CD4-positive, CD25-positive, alpha-beta regulatory T cell (primary cell): ENCODE measurements at places on chromosomes 13 and 19. TPM values are rescaled to one million over a fixed set of nuclear protein-coding genes. Genes with fewer than 3 reads are reported as not detected.

DNA sequence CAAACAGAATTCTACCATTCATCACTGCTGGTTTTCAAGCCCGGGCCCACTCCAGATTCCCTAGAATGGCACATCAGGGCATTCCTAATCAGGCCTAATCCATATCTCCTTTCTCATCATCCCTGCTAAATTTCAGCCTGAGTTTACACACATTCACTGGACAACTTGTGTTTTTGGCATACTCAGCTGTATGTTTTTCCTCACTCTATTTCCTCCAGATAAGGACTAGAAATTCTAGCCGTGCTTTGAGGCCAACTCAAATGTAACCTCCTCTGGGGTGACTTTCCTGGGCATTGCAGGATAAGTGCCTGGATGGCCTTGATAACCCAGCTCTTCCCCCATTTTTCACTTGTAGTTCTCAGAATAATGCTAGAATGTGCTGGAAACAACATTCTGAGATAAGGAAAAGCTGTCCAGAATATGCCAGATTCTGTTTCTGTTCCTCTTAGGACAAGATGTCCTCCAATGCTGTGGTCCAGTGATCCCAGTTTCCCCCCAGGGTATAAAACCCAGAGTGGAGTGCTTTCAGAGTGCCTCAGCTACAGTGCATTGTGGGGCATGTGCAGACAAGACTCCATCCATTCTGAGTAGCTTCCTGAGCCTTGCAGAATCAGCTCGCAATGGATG lies 66.9 kb upstream of the CLDN10 start:
- H3K27me3 ChIP-seq = no peaks in the 10 kb centered on the region
- H3K36me3 ChIP-seq = no peaks in the 10 kb centered on the region
- DNase-seq = no peak
- H3K4me3 ChIP-seq = no peak overlapping the region
- no peaks in the 10 kb centered on the region for H3K4me1 ChIP-seq

GRCh38 chr13:71858647-71859046 lies 8.4 kb downstream of the DACH1 start:
- H3K36me3 ChIP-seq = no peaks in the 10 kb centered on the region
- H3K4me1 ChIP-seq = no peaks in the 10 kb centered on the region
- H3K27ac ChIP-seq = no peak overlapping the region

- no peak overlapping the region for H3K27ac ChIP-seq
- no peaks in the 10 kb centered on the region for H3K4me1 ChIP-seq
- no peaks in the 10 kb centered on the region for H3K36me3 ChIP-seq
- H3K27me3 ChIP-seq = no peaks in the 10 kb centered on the region
These were observed 331.2 kb downstream of the SPRY2 start for GRCh38 chr13:80009760-80010159.

GRCh38 chr13:96781141-96781540 lies 213.1 kb downstream of the OXGR1 start:
- H3K27ac ChIP-seq = no peak overlapping the region
- H3K4me1 ChIP-seq = no peaks in the 10 kb centered on the region
- H3K36me3 ChIP-seq = no peaks in the 10 kb centered on the region

- no peak for DNase-seq
- no peak overlapping the region for H3K27ac ChIP-seq
- no peaks in the 10 kb centered on the region for H3K27me3 ChIP-seq
- H3K4me3 ChIP-seq = no peak overlapping the region
These were observed 472.7 kb downstream of the DIAPH3 start for GRCh38 chr13:59690857-59691500.

GRCh38 chr13:75657111-75657510 lies 21.0 kb downstream of the LMO7 start:
- H3K36me3 ChIP-seq = no peaks in the 10 kb centered on the region
- DNase-seq = no peak
- H3K4me1 ChIP-seq = no peaks in the 10 kb centered on the region
- H3K27ac ChIP-seq = no peak overlapping the region
- no peak overlapping the region for H3K4me3 ChIP-seq

DNA sequence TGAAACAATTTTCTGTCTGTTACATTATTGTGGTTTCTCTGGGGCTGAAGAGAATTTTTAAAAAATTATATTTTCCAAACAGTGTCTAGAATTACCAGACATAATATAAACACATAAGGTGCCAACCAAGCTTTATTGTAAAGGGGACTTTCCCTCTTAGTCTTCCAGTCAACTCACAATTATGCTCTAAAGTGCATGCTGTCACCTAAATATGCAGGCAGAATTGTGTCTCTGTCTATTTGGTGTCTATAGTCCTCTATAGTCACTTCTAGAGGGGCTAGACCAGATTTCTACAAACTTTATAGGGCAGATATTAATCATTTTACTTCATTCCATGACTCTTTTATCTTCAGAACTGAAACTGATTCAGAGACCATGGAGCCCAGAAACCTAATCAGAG lies 12.8 kb downstream of the ZNF254 start:
- H3K4me3 ChIP-seq = no peak overlapping the region
- no peaks in the 10 kb centered on the region for H3K27me3 ChIP-seq
- no peak overlapping the region for H3K27ac ChIP-seq

GRCh38 chr19:39385629-39386411 lies 5.1 kb downstream of the PAF1 start:
- DNase-seq = no peak
- no peaks in the 10 kb centered on the region for H3K27me3 ChIP-seq
- peaks cover 10% of the 10 kb centered on the region for H3K4me1 ChIP-seq
- H3K4me3 ChIP-seq = no peak overlapping the region
- no peak overlapping the region for H3K27ac ChIP-seq

DNA sequence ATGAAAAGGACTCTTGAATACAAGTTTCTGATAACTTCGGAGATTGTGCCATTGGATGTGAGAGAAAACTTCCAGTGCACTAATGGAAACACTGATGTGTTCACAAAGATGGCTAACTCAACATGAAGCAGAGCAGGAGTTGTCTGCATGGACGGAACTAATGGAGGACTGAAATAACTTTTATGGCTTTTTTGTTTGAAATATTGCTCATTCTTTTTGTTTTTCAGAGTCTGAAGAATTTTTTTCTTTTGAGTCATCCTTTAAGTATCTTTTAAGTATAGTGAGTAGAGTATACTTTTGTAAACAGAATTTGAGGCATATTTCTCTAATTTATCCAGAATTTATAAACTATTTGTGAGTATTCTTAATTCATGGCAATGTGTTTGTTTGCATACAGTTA lies 25.7 kb downstream of the CRYL1 start:
- H3K4me3 ChIP-seq = no peak overlapping the region
- no peaks in the 10 kb centered on the region for H3K4me1 ChIP-seq
- H3K27ac ChIP-seq = no peak overlapping the region
- no peaks in the 10 kb centered on the region for H3K27me3 ChIP-seq

DNA sequence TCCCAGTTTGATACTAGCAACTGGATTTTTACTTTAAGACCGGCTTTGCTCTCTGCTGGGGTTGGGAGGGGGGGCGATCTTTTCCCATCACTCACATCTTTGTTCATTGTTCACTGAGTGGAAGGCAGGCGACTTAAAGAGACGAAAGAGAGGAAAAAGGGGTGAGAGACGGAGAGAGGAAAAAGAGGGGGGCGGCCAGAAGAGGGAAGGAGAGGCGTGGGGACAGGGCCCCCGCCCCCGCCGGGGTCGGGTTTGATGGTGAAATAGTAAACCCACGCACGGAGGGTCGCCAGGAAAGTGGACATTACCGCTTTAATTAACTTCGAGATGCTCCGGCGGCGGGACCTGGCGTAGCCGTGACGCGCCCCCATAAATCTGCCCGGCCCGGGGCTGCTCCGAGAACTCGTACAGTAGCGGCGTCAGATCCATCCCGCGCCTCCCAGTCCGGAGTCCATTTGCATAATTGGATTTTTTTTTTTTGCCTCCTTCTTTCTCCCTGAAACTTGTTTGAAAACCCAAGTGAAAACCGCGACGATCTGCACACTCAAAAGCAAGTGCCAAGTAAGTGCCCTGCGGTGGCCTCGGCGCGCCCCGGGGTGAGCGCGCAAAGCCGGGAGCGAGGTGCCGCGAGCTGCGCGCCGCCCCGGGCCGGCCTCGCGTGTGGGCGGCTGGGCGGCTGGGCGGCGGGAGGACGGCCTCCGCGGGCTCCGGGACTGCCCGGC lies 143.9 kb upstream of the ZNF536 start:
- H3K36me3 ChIP-seq = no peaks in the 10 kb centered on the region
- H3K27ac ChIP-seq = no peak overlapping the region
- no peak overlapping the region for H3K4me3 ChIP-seq

DNA sequence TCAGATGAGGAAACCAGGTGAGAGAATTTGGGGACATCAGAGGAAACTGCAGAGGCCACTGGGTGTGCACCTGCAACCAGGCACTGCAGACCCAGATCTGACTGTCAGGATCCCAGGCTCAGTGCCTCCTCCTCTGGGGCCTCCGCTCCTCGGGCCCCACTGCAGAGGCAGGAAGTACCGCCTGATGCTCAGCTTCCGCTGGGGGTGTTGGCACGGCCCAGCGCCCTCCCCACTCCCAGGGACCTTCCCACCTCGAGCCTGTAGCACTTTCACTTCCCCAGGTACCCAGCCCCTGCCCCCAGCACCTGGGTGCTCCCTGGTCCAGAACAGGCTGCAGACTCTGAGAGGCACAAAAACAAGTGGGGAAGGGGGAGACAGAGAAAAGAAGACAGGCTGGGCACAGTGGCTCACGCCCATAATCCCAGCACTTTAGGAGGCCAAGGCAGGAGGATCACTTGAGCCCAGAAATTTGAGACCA lies 1.4 kb upstream of the CD37 start:
- no peaks in the 10 kb centered on the region for H3K27me3 ChIP-seq
- DNase-seq = peak; percentile 83
- peak overlapping the region; percentile 97 for H3K4me3 ChIP-seq
- peak overlapping the region; percentile 85 for H3K27ac ChIP-seq
- peaks cover 10% of the 10 kb centered on the region for H3K36me3 ChIP-seq

- no peaks in the 10 kb centered on the region for H3K4me1 ChIP-seq
- H3K4me3 ChIP-seq = no peak overlapping the region
These were observed 112.2 kb downstream of the IER2 start for GRCh38 chr19:13262450-13262849.

GRCh38 chr13:97316390-97316789 lies 94.3 kb downstream of the MBNL2 start:
- H3K4me3 ChIP-seq = no peak overlapping the region
- H3K27ac ChIP-seq = no peak overlapping the region
- DNase-seq = no peak
- H3K4me1 ChIP-seq = no peaks in the 10 kb centered on the region

- no peak overlapping the region for H3K27ac ChIP-seq
- H3K4me1 ChIP-seq = no peaks in the 10 kb centered on the region
- H3K4me3 ChIP-seq = no peak overlapping the region
- DNase-seq = no peak
- no peaks in the 10 kb centered on the region for H3K36me3 ChIP-seq
These were observed 35.1 kb downstream of the ESD start for GRCh38 chr13:46761866-46762265.

DNA sequence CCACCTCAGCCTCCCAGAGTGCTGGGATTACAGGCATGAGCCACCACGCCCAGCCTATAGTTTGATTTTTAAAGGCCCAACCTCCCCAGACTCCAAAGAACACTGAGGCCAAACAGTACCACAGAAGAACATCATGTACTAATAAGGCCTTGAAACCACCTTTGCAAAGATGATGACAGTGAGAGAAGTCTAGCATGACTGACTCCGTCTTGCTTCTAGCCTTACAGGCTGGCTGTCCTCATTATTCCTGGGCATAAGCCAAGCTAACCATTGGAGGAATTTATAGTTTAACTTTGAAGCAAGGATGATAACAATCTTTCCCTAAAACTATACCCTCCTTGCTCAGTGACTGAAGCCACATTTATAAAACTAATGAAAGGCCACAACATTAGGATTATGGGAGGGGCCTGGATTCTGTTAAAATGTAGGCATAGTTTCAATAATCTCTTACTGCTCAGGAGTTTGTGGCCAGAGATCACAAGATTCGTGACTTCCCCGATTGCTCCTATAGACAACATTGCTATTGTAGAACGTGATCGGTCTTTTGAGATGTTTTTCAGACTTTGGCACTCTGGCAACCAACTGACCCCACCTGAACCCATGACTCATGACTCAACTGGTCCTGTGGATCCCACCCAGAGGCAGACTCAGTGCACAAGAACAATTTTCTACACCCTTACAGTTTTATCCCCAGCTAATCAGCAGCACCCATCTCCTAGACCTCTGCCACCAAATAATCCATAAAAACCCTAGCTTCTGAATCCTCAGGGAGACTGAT lies 17.6 kb downstream of the GPR42 start:
- H3K27me3 ChIP-seq = peaks cover 2% of the 10 kb centered on the region
- DNase-seq = no peak
- no peak overlapping the region for H3K27ac ChIP-seq

DNA sequence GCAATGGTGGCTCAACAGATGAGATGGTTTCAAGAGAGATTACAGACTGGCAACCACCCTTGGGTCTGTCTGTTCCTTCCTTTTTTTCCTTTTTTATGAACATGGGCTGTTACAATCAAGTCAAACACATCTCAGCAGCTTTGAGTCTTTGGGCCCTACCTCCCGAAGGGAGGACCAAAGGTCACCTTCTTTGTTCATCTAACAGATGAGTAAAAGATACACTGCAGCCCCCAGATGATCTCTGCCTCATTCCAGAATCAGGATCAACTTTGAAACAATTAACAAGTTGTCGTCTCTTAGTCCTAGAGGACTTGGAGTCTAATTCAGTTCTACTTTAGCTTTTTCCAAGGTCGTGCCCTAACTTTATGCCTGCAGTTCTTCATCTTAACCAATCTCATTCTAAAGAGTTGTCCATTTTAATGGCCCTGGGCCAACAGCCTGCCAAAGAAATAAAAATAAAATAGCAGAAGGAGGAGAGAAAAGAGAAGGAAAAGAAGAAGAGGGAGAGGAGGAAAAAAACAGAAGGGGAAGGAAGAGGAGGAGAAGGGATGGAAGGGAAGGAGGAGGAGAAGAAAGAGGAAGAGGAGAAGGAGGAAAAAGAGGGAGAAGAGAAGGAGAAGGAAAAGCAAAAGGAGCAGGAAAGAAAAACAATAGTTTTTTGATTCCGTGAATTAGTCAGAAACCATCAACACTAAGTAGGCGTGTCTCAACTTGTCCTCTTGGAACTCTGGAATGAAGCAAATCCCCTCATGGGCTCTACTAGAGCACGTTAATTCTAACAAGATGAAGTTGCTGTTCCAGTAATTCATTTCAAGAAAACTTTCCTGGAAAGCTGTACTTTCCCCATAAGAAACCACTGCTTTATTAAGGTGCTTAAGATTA lies 281.2 kb downstream of the FOXO1 start:
- H3K4me1 ChIP-seq = peaks cover 21% of the 10 kb centered on the region
- H3K36me3 ChIP-seq = no peaks in the 10 kb centered on the region
- H3K4me3 ChIP-seq = no peak overlapping the region
- no peak for DNase-seq
- no peaks in the 10 kb centered on the region for H3K27me3 ChIP-seq

GRCh38 chr13:23516190-23516589 lies 54.0 kb upstream of the TNFRSF19 start:
- H3K27ac ChIP-seq = no peak overlapping the region
- no peaks in the 10 kb centered on the region for H3K36me3 ChIP-seq
- H3K4me1 ChIP-seq = no peaks in the 10 kb centered on the region
- peaks cover 13% of the 10 kb centered on the region for H3K27me3 ChIP-seq
- H3K4me3 ChIP-seq = no peak overlapping the region
- no peak for DNase-seq

GRCh38 chr13:99894840-99895443 lies 76.6 kb downstream of the ZIC5 start:
- no peak for DNase-seq
- H3K27me3 ChIP-seq = peaks cover 17% of the 10 kb centered on the region
- peaks cover 20% of the 10 kb centered on the region for H3K4me1 ChIP-seq
- H3K27ac ChIP-seq = no peak overlapping the region
- H3K36me3 ChIP-seq = no peaks in the 10 kb centered on the region

Gene TEKTIP1
- 10.9 TPM for total RNA-seq

Gene VSTM2B
- total RNA-seq = not detected

Gene CGB8
- not detected for total RNA-seq
